ENCODE measurements at places on chromosomes 16 and 17.

- DNase-seq = no peak
Measured at GRCh38 chr16:68779891-68780290, 42.8 kb downstream of the CDH1 start.

DNA sequence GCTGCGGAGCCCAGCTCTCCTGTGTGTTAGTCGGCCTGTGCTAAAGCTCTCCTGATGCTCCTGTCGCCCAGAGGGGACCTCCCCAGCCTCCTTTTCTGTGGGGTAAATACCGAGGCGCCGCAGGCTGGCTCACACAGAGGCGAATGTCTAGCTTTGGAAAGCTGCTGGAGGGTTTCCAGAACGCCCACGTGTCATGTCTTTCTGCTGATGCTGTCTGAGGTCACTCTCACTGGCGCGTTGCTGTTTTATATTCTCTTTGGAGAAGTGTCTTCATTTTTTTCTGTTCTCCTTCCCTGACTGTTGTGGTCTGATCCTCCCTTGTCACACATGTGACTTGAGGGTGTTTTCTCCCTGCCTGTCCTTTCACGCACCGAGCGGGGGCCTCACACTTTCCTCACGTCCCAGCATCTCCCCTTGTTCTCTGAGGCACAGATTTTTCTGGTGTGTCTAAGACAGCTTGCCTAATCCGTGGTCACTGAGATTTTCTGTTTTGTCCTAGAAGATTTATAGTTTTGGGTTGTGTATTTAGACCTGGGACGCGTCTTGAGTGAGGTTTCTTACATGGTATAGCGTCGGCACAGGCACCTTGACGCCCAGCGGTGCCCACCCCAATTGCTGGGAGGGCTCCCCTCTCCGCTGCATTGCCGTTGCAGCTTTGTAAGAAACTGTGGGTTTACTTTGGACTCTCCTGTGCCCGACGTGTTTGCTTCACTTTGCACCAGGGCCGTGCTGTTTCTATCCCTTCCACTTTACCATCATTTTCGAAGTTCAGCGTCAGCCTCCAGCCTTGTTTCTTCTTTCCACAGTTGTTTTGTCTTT lies 92.1 kb upstream of the ZNF750 start:
- no peak for DNase-seq

GRCh38 chr16:27751676-27752075 lies 201.7 kb downstream of the KATNIP start:
- DNase-seq = no peak

DNA sequence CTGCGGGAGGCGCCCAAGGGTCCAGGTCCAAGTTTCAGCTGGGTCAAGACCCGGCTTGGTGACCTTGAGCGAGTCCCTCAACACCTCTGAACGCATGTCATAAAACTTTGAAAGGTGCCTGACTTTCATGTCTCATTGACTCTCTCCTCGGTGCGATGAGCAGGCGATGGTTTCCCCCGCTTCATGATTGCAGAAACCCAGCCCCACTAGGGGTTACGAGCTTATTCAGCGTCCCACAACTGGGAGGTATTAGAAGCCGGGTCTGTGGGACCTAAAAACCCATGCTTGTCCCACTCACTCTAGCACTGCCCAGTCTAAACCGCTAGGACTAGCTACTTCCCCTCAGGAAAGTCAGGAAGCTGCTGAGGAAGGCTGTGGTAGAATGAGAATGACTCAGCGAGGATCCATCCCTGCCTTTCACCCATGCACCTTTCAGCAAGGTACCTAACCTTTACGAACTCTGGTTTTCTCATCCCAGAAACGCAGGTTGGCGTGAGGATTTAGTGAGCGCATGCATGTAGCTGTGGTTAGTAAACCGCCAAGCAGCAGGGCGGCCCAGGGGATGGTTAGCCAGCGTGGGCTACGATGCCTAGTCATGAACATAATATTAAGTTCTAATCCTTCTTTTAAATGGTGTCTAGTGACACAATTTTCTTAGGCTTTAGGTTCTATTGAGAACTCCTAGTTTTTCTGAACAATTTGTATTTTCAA lies 26.2 kb upstream of the RFFL start:
- no peak for DNase-seq

Data from GM12892 (cell line).